ENCODE measurements at places on chromosomes 11 and 22. TPM values are rescaled to one million over a fixed set of nuclear protein-coding genes. Genes with fewer than 3 reads are reported as not detected.

- no peak for DNase-seq
Measured at GRCh38 chr11:60954421-60954820, 2.4 kb upstream of the SLC15A3 start.

DNA sequence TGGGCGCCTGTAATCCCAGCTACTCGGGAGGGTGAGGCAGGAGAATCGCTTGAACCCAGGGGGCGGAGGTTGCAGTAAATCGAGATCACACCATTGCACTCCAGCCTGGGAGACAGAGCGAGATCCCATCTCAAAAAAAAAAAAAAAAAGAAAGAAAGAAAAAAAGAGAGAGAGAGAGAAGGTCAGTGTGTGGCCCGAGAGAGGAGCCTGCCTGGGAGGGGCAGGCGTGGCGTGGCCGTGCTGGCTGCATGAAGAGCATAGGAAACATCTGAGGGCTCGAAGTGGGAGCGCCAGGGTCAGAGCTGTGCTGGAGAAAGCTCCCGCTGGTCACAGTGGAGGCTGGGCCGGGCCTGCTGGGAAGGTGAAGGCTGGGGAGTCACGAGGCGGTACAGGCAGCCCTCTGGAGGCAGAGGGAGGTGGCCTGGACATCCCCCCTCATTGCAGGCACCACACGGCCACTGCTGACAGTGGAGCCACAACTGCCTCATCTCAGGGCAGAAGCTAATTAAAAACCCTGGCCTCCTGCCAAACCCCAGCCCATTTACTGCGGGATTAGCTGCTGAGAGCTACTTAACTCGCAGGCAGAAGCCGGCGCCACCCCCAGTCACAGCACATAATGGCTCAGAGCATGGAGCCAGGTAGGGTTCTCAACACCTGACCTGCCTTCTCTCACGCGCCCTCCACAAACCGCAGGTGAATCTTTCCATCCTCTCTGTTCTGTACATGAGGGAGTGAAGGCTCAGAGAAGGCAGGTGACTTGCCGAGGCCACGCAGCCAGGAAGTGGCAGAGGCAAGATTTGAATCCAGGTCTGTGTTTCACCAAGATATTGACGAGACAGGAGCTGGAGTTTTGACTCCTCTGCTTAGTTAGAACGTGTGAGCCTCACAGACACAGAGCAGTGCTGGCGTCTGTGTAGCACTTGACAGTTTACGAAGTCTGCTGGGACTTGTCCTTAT lies 32.6 kb downstream of the NFAM1 start:
- DNase-seq: no peak

GRCh38 chr11:65576867-65577755 lies 1.3 kb downstream of the EHBP1L1 start:
- no peak for DNase-seq

DNA sequence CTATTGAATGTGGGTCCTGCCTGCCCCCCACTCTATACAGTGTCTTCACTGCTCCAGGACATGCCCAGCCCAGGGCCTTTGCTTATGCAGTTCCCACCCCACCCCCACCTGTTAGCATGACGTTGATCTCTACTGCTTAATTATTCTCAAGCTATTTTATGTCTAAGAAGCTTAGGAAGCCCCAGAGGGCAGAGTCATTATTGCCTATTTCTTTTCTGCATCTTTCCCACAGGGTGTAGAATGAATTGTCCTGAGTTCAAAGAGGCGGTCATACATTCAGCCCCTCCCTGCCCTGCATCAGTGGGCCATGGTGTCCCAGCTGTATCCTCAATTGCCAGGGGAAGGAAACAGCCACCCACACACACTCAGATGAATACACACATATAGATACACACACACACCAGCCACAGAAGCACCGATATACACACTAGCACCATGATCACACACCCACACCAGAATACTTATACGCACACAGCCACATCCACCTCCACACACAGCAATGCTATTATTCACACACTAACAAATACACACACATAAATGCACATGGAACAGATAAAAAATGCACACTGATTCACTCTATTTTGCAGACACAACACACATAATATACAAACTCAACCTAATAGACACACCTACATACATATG lies 1.5 kb downstream of the PDE2A start:
- no peak for DNase-seq

Gene CRYBB2
- total RNA-seq: not detected

Gene PACSIN3
- 57.4 TPM for total RNA-seq

Gene BTG4
- total RNA-seq: 0.08 TPM

All from kidney epithelial cell (primary cell).